ENCODE measurements at places on chromosomes 5 and 9. TPM values are rescaled to one million over a fixed set of nuclear protein-coding genes. Genes with fewer than 3 reads are reported as not detected.
A peak's percentile ranks its signal among the peaks of the same experiment; 100 is the strongest.

IGFBPL1 gene
- 2.8 TPM for total RNA-seq

SH3TC2 gene
- total RNA-seq = 0.80 TPM

NOL8 gene
- 39.7 TPM for total RNA-seq

DNA sequence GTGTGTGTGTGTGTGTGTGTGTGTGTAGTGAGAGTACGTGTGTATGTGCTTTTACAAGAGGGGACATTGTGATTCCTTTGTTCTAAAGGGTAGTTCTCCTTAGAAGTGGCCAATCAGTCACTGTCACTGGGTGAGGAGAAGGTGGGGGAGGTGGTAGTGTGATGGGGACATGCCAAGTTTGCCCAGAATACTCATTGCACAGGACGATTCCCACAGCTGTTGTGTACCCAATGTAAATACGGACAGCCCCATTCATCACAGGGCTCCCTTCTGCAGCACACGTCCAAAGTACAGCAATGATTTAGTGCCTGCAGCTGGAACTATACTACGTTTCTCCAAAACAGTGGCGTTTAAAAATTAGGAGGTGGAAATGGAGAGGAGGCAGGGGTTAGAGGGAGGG, 287.8 kb downstream of the TLR4 start:
- H3K4me1 ChIP-seq = no peaks in the 10 kb centered on the region
- peaks cover 2% of the 10 kb centered on the region for H3K27me3 ChIP-seq
- DNase-seq = no peak
- no peak overlapping the region for H3K27ac ChIP-seq

DNA sequence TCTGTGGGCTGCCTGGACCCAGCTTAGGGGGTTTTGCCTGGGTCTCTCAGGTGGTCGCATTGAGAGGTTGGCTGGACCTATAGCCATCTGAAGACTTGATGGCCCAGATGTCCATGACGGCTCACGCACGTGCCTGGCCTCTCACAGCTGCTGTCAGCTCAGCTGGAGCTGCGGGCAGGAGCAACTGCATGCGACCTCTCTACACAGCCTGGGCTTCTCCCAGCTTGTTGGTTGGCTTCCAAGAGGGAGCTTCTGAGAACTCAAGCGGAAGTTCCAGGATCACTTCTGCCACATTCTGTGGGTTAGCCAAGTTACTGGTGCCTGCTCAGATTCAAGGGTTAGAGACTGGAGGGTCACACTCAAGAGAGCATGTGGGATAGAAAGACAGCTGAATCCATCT, 99.2 kb downstream of the DAPK1 start:
- no peaks in the 10 kb centered on the region for H3K27me3 ChIP-seq
- DNase-seq = no peak
- H3K4me1 ChIP-seq = peaks cover 79% of the 10 kb centered on the region
- no peak overlapping the region for H3K4me3 ChIP-seq
- H3K27ac ChIP-seq = no peak overlapping the region

DNA sequence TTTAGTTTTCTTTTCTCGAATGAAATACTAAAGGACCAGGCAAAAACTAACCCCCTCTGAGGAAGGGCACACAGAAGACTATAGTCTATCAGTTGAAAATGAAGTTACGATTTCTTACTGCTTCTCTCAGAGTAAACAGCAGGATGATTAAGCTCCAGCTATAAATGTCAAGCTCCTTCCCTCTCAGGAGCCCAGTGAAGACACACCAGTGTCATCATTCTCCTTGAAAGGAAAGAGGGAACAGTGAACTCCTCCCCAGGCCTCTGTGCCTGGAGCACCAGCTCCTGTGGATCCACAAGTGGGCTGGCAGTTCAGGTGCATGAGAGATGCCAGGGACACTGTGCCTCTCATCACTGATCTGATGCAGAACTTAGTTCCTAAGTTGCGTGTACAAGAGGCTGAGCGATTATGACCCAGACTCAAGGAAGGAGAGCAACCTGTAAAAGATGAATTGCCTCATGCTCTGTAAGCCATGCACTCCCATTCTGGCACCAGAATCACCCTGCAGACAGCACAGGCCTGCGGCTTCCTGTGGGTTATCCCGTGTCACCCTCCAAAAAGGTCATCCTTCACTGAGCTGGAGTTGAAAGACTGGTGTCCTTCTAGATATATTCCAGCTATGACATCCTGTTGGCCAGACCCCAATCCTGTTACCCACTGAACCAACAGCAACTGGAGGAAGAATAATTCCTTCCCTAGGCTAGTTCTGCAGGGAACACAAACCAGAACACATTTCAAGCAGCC, 394.0 kb downstream of the SEMA5A start:
- peaks cover 33% of the 10 kb centered on the region for H3K4me1 ChIP-seq
- no peak overlapping the region for H3K27ac ChIP-seq
- no peak overlapping the region for H3K4me3 ChIP-seq
- peaks cover 12% of the 10 kb centered on the region for H3K36me3 ChIP-seq
- DNase-seq = no peak

DNA sequence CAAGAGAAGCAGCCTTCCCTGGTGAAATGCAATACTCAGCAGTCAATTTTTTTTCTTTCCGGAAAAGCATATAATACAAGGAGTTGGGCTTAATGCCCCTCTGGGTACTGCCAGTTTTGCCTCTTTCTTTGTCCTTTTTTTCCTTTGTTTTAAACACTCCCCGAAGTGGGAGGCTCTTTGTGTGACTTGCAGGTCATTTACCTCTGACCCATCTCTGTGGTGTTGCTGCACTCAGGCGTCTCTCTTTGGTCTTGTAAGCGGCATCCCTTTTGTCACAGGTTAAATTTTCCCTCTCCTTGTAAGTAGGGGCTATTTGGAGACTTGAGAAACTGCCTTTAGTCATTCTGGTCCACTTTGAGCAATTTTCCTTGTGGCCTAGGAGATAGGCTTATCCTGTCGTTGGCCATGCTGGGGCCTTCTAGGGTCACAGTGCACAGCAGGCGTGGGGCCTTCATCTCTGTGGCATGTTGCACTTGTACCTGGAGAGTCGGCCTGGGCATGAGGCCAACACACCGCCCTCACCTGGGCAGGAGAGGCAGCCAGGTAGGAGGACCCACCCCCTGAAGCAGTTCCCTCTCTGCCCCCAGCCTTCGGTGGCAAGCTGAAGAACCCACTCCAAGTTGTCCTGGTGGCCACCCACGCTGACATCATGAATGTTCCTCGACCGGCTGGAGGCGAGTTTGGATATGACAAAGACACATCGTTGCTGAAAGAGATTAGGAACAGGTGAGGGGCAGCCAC, 27.7 kb upstream of the CTSL start:
- peaks cover 10% of the 10 kb centered on the region for H3K4me1 ChIP-seq
- H3K27ac ChIP-seq = no peak overlapping the region
- no peak for DNase-seq
- H3K4me3 ChIP-seq = no peak overlapping the region
- H3K27me3 ChIP-seq = no peaks in the 10 kb centered on the region

- DNase-seq = no peak
- H3K27me3 ChIP-seq = peaks cover 11% of the 10 kb centered on the region
- H3K4me3 ChIP-seq = no peak overlapping the region
- no peaks in the 10 kb centered on the region for H3K36me3 ChIP-seq
Measured at GRCh38 chr5:1754531-1755220, 45.0 kb downstream of the MRPL36 start.

DNA sequence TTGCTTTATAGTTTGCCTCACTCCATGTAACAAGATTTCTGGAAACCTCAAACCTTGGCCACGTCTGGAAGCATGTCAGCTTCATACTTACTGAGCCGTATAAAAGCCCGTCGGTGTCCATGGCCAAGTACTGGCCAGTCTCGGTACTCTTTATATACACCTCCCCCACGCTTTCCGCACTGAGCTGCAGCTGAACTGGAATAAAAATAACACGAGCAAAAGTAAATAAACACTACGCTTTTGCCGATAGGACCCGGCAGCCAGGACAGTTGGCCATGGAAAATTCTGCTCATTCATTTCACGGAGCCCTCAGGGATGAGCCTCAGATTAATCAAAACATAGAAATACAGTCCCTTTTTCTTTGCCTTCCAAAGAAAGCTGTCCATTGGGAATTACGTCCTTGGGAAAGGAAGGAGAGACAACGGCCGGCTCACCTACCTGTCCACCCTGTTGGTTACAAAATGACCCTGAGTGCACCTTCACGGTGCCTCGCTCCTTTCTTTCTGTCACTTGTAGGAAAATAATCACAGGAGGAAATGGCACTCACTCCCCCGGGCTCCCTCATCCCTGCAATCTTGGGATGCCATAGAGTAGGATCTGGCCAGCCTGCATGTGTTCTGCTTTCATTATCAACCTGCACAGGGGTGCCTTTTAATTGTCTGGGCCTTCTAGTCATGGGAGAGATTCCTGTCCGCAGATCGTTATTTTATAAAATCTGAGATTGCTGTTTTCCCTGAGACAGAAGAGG, 85.1 kb downstream of the FGF1 start:
- no peaks in the 10 kb centered on the region for H3K27me3 ChIP-seq
- no peak for DNase-seq
- H3K4me3 ChIP-seq = peak overlapping the region; percentile 61
- peak overlapping the region; percentile 91 for H3K27ac ChIP-seq
- no peaks in the 10 kb centered on the region for H3K36me3 ChIP-seq
- H3K4me1 ChIP-seq = peaks cover 52% of the 10 kb centered on the region

DNA sequence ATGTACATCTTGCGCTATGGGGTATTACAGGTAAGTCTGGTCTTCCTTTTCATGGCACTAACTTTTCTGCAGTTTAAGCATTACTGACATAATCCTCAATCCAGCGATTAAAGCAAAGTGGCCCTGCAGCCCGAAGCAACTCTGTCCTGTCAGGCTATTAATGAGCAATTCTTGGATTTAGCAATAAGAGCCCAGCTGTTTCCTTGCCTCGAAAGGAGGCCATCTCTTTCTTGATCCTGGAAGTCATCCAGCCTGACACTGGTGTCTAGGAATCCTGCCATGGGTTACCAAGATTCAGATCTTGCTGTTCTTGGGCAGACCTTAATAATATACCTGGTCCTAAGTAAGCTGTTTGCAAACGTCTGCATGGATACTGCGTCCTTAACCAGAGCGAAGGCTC, 102.0 kb downstream of the RFK start:
- no peaks in the 10 kb centered on the region for H3K36me3 ChIP-seq
- H3K27ac ChIP-seq = no peak overlapping the region
- H3K4me1 ChIP-seq = peaks cover under 1% of the 10 kb centered on the region

DNA sequence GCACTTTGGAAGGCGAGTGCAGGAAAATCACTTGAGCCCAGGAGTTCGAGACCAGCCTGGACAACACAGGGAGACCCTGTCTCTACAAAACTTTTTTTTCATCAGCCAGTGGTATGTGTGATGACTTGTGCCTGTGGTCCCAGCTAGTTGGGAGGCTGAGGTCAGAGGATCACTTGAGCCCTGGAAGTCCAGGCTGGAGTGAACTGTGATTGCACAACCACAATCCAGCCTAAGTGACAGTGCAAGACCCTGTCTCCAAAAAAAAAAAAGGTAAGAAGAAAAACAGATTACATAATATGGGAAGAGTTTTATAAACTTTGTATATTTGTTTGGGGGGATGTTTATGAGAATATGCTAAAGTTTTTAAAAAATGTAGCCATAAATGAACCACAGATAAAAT, 76.5 kb upstream of the CER1 start:
- H3K4me1 ChIP-seq = no peaks in the 10 kb centered on the region
- H3K27me3 ChIP-seq = peaks cover 2% of the 10 kb centered on the region
- no peaks in the 10 kb centered on the region for H3K36me3 ChIP-seq
- H3K4me3 ChIP-seq = no peak overlapping the region

DNA sequence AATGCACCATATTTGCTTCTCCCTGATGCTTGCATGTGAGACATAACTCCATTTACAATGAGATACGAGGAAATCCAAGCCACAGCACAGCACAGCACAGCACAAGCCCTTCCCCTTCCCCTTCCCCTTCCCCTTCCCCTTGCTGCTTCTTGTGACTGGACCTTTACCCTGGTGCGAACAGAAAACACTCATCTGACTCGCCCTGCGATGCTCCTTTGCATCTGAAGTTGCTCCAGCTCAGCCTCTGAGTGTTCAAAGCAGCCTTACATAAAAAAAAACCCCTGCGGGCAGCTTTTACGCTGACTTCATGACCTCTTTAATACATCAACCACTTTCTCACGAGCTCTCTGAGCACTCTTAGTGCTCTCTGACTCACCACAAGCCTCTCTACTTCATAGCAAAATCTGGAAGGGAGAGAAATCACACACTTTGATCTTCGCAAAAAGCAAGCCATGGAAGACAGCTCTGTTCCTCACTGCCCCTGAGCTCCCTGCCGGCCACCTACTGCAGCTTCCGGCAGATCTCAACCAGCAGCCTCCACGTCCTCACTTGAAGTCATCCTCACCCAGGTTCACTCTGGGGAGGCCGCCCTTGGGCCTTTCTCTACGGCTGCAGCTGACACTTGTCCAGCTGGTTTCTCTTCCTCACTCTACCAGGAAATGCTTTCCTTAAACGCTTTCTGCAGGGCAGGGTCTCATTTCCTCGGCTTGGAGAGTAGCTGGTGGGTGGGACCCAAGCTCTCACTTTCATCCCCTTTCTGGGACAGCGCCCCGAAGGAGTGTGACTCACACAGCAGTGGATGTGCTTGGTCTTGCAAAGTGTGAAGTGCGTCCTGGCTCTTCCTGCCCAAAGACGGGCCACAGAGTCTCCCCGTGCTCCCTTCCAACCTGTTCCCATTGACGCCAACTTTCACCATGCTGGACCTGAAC, 5.3 kb downstream of the SLC34A1 start:
- no peak for DNase-seq
- no peaks in the 10 kb centered on the region for H3K36me3 ChIP-seq
- peak overlapping the region; percentile 78 for H3K27ac ChIP-seq
- no peaks in the 10 kb centered on the region for H3K27me3 ChIP-seq
- H3K4me3 ChIP-seq = no peak overlapping the region

- no peaks in the 10 kb centered on the region for H3K4me1 ChIP-seq
- no peak overlapping the region for H3K27ac ChIP-seq
- no peak overlapping the region for H3K4me3 ChIP-seq
- no peak for DNase-seq
Measured at GRCh38 chr9:32344551-32345182, 39.8 kb upstream of the ACO1 start.

- no peaks in the 10 kb centered on the region for H3K36me3 ChIP-seq
- peak within 1 kb of the TSS; percentile 95 for H3K4me3 ChIP-seq
- no peaks in the 10 kb centered on the region for H3K27me3 ChIP-seq
- peak within 1 kb of the TSS; percentile 98 for H3K27ac ChIP-seq
- no peak for DNase-seq
Measured at GRCh38 chr9:16870596-16871335, at the start of gene BNC2. BNC2 (minus strand) TSS chr9:16870670; CDS start chr9:16870648, 22 bp downstream.

- H3K4me1 ChIP-seq = peaks cover 31% of the 10 kb centered on the region
- H3K27ac ChIP-seq = peak overlapping the region; percentile 88
- no peak for DNase-seq
- H3K4me3 ChIP-seq = no peak overlapping the region
Measured at GRCh38 chr9:109894921-109895758, 115.1 kb downstream of the PALM2AKAP2 start.
